Naive thymus-derived CD4-positive, alpha-beta T cell (primary cell): ENCODE measurements at places on chromosomes 1 and 21. TPM values are rescaled to one million over a fixed set of nuclear protein-coding genes. Genes with fewer than 3 reads are reported as not detected.

DNA sequence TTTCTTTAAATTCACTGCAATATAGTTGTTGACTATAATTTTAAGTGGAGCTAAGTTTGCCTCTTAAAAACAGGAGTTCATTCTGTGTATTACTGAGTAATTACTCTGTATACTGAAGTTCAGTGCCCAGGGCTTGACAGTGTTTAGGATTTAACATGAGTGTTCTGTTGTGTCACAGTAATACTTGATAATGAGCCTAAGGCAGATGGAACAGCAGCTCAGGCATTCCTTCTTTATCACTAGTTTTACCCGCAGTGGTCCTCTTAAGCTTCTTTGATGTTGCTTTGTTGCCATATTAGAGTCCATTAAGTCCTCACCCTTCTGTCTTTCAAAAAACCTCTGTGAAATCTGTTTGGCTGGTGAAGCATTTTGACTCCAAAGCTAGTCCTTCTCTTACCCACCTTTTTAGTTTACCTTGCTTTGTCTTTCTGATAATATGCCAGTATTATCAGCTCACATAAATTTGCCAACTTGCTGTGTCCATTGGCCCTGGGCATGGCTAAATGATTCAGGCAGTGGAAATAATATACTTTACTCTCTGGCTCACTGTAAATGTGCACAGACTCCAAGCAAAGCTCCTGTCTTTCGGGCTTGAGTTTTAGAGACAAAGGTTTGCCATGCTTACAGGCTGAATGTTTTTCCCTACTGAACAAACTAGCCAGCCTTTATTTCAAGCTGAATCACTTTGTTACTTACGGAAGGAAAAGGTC lies 17.7 kb downstream of the HIPK1 start:
- no peaks in the 10 kb centered on the region for H3K27me3 ChIP-seq
- DNase-seq = no peak
- peak overlapping the region; percentile 25 for H3K4me3 ChIP-seq
- peak overlapping the region; percentile 73 for H3K27ac ChIP-seq
- peaks cover 72% of the 10 kb centered on the region for H3K4me1 ChIP-seq
- no peaks in the 10 kb centered on the region for H3K36me3 ChIP-seq

DNA sequence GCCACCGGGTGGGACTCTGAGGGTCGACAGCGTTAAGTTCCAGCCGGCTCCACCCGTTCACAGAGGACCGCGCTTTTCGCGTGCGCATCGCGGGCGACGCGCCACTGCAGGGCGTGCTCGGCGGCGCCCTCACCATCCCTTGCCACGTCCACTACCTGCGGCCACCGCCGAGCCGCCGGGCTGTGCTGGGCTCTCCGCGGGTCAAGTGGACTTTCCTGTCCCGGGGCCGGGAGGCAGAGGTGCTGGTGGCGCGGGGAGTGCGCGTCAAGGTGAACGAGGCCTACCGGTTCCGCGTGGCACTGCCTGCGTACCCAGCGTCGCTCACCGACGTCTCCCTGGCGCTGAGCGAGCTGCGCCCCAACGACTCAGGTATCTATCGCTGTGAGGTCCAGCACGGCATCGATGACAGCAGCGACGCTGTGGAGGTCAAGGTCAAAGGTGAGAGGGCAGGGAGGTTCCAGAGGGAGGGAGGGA lies 4.9 kb downstream of the BCAN start:
- no peak overlapping the region for H3K27ac ChIP-seq
- H3K36me3 ChIP-seq = no peaks in the 10 kb centered on the region
- no peak for DNase-seq
- peaks cover 18% of the 10 kb centered on the region for H3K4me1 ChIP-seq

The SPRR5 gene
- not detected for polyA plus RNA-seq

The INAVA gene
- polyA plus RNA-seq = not detected

DNA sequence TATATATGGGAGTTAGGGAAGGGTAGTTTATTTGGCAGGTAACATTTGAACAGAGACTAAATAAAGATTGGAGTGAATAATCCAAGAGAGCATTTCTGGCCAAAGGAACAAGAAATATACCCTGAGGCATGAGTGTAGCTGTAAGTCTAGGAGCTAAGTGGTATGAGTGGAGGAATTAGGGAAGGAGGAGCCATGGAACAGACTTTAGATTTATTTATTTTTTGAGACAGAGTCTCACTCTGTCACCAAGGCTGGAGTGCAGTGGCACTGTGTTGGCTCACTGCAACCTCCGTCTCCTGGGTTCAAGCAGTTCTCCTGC lies 18.4 kb downstream of the CAPZA1 start:
- DNase-seq = no peak
- H3K4me3 ChIP-seq = no peak overlapping the region
- no peaks in the 10 kb centered on the region for H3K27me3 ChIP-seq
- H3K4me1 ChIP-seq = peaks cover 29% of the 10 kb centered on the region
- peak overlapping the region; percentile 11 for H3K27ac ChIP-seq
- H3K36me3 ChIP-seq = no peaks in the 10 kb centered on the region

The GPR157 gene
- polyA plus RNA-seq = 1.4 TPM
